ENCODE measurements at places on chromosomes 2 and 18.

GRCh38 chr2:222169346-222169745 lies 129.5 kb downstream of the PAX3 start:
- no peak for DNase-seq

- no peak for DNase-seq
Observed at GRCh38 chr18:6055711-6056110, 160.4 kb upstream of the TMEM200C start.

DNA sequence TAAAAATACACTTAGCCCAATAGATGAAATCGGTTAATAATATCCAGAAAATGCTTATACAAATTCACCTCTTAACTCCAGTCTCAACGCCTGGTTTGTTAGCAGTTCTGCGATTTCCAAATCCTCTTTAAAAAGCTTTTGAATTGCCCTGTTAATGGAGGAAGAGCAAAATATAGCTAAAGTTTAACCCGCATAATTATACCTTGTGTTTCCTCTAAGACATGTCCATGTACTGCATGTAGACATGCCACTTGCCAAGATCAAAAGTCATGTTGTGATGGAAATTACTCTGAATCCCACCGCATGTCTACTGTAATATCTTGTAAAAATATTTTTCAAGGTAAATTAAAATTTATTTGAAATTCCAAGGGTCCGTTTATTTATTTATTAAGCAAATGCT lies 291.2 kb upstream of the LRP1B start:
- no peak for DNase-seq

- DNase-seq = no peak
Observed at GRCh38 chr2:137047369-137047768, 282.0 kb downstream of the THSD7B start.

DNA sequence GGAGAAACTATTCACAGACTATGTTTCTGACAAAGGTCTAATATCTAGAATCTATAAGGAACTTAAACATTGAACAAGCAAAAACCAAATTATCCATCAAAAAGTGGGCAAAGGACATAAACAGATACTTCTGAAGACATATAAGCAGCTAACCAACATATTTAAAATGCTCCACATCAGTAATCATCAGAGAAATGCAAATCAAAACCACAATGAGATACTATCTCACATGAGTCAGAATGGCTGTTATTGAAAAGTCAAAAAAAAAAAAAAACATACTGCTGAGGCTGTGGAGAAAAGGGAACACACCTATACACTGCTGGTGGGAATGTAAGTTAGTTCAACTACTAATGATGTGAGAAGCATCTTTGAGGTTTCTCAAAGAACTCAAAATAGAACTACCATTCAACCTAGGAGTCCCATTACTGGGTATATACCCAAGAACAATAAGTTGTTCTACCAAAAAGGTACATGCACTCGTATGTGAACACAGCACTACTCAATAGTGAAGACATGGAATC lies 220.4 kb upstream of the TFPI start:
- DNase-seq = no peak

Measured in sigmoid colon (tissue), 7 donors.